ENCODE measurements at places on chromosomes 5 and 9.

DNA sequence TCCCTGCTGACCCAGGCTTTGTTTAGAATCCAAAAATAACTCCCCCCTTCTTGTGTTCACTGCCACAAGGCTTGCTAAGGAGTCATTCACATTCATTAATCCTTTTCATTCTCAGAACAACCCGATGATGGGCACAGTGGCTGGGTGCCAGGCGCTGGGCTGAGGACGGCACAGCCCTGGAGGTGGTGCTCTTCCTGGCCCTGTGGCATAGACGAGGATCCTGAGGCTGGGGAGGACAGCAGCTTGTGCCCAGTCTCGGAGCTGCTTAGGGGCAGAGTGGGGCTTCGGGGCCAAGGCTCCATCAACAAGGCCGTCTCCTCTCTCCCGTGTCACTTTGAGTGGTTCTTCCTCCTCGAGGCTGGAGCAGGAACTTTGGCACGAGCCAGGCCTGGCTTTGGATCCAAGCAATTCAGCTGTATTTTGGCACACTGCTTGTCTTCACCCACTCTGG is 166.7 kb downstream of the TTLL11 start:
- no peak for DNase-seq

- no peak for DNase-seq
These were observed 53.2 kb upstream of the FBXW11 start for GRCh38 chr5:172059661-172060100.

- no peak for DNase-seq
These were observed 26.7 kb downstream of the FOXI1 start for GRCh38 chr5:170132269-170132975.

- DNase-seq: no peak
These were observed 30.4 kb downstream of the RUSC2 start for GRCh38 chr9:35520364-35520710.

DNA sequence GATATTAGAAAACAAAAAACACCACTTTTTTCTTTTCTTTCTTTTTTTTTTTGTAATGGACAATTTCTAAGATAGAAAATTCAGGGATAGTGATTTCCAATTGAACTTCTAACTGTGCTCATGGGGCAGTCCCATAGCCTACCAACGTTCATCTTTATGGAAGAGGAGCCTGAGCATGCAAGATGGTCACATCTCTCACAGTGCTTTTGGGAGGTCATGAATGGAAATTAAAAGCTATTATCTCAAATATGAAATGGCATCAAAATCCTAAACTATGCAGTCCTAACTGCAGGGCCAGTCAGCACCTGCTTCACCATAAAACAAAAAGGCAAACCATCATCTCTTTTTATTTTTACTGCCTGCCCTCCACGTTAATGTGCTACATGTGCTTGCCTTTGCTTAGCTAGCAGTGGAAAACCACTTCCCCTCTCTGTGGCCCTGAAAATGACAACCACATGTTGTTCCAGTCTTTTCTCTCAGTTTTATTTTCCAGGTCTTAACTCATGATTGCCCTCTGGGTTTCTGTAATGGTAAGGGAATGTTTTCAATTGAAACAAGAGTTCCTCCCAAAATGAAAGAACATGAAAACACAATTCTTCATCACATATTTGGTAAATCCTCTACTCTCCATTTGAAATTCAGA is 16.7 kb downstream of the IFNB1 start:
- peak; percentile 52 for DNase-seq

GRCh38 chr9:128894764-128895163 is 12.8 kb downstream of the LRRC8A start:
- no peak for DNase-seq

DNA sequence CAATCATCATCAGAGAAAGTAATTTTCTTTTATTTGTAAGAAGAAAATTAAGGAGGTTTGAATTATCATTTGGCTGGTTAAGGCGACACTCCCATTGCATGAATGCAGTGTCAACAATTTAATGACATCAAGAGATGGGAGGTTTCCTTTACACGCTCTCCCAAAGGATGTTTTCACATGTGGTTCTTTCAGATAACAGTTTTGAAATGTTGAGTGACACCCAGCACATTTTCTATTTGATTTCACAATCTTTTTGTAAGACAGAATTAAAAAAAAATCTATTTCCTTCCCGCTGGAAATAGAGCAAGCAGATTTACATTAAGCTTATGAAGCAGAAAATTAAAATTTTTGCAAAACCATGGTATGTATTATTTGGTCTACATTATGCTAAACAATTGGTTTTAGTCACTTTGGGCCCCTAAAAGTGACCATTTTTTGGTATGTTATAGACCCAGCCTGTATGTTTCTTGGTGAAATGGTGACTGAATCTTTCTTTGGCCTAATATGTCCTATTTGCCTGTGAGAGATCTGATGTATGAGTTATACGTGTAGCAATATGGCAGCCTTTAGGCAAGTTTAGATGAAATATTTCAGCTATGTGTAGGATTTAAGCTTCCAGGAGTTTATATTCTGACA is 18.9 kb upstream of the ANKRD55 start:
- DNase-seq: no peak

Measured in GDM1 (cell line).